Stimulated activated CD8-positive, alpha-beta memory T cell treated with anti-CD3 and anti-CD28 coated beads, Interleukin-7, amount 100 ng/mL, for 48 hours (primary cell): ENCODE measurements at places on chromosomes 11 and 22.

DNA sequence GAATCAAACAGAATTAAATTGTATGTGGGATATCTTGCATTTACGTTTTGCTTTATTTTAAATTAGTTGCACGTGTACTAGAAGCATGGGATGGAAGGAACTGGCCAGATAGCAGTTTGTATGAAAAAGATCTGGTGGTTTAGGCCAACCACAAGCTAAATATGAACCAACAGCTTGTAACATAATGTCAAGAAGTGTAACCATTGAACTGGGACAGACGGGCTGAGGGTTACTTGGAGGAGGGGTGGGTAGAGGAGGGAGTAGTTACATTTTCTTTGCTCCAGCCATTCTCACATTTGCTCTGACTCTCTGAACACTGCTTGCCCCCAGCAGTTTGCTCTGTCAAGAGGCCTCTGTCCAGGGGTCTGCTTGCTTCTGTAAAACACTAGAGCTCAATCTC lies 31.7 kb upstream of the CXCR5 start:
- no peak for DNase-seq

DNA sequence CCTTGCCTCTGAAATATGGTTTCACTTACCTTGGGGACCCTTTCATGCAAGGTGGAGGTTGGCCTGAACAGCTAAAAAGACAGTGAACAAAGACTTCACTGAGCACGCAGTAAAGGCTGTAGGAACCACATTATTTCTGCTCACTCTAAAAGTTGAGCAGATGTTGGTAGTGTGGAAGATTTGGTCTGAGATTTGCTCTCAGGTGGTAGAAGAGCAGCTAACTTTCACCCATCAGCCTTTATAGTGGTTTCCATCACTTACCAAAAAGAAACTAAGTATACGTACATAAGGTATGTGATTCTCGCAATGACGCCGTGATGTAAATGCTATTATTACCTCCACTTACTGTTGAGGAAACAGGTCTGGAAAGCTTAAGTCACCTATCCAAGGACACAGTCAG lies 47.3 kb downstream of the PRR5L start:
- no peak for DNase-seq

DNA sequence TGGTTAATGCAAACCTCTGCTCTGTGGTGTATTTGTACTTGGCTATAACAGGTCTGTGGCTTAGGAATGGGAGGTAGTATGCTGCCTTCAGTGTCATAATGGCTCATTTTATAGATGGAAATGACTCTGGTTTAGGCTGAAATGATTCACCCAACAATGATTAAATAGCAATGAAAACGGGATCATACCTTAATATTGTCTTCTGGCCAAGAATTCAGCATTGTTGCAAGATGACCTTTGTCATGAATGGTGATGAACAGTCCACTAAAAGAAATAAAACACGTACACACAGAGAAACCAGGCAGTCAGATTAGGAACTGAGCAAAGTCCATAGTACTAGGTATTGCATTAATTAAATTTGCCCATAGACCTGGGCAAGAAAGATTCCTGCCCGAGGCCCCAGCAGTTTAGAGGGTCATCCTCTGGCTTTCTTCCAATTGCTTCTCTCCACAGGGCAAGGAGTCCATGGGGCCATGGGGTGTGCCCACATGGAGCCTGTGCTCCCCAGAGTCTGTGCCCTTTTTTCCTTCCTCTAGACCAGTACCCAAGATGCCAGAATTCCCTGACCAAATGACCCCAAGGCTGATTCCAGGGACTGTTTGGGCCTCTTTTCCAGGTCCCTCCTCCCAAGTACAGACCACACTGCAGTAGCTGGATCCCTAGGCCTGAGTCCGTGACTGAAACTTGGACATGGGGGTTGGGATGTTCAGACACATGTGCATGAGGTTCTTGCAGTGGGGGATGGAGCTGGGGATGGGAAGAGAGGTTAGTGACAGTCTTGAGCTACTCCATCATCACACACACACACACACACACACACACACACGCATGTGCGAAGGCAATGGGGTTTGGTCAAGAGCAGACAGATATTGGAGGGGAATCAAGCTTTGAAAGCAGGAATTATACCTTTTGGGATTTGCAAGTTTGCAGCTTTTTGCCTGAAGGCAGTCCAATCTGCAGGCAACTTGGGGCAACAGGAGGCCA lies 134.2 kb downstream of the CCDC81 start:
- no peak for DNase-seq

DNA sequence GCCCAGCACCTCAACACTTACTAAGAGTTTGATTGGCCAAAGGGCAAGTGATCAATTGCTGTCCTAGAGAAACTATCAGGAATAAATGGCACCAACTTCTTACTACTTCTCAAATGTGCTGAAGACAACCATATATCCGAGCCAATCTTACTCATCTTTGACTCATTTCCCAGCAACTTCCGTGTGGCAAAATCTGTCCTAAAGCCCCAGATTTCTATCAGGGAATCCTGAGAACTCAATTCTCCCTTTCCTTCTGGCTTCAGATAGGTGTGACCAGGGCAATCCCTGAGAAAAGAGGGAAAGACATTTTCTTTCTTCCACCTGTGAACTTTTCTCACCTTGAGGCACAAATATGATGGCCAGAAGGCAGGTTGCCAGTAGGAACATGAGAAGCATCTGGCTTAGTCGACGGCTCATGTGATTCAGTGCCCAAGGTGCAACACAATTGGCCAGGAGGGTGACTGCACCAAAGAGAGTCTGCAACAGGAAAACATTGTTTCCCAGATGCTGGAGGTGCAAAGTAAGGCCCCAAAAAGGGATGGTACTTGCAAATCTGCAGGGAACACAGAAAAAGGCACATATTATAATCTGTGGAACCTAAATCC lies 21.8 kb upstream of the SLC22A24 start:
- DNase-seq, result no peak

GRCh38 chr11:19735157-19735908 lies 22.7 kb downstream of the NAV2 start:
- no peak for DNase-seq

DNA sequence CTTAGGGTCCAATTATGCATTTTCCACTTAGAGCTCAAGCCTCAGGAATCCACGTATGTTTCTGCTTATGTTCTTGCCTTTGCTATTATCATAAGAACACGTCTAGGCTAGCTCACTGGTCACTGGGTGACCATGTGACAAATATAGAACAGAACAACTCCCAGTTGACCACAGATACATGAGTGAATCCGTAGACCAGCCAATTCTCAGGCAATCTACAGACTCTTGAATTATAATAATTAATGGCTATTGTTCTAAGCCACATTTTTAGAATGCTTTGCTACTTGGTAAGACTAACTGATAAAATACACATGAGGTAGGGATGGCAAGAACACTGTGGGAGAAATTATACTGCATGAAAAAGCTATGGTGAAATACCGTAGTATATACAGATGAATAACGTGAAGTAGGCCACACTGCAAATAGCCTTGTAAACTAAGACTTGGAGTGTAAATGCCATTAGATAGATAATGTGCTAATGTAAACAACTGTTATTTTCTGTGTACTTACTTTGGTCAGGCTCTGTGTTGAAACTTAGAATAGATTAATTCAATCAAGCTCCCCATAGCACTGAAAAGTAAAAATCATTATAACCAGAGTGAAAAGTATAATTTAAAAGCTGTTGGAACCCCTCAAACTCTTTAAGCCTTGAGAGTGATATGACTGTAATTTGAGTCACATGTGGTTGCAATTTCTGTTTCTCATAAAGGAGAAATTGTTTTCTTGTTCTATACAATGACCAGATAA lies 366.2 kb upstream of the CCDC179 start:
- no peak for DNase-seq

DNA sequence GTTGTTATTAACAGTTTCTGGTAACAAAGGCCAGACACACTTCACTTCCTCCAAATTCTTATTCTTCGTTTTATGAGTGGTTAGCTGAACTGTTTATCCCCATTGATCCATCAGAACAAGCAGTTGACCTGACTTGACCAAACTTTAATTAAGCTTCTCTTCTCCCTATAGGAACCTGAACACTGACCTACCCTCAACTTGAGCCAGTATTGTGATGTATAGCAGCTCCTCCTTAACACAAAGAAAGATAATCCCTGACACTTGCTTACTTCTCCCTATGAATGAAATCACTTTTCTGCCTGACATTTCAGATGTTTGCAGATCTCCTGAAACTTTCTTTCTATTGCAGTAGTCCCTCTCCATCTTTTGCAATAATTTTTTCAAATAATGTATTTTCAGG lies 41.9 kb downstream of the ANO5 start:
- DNase-seq, result no peak

GRCh38 chr22:32236970-32237369 lies 18.2 kb downstream of the SLC5A4 start:
- no peak for DNase-seq

- DNase-seq, result no peak
Observed at GRCh38 chr11:11569936-11570491, 51.8 kb downstream of the GALNT18 start.

- no peak for DNase-seq
Observed at GRCh38 chr22:27062910-27063309, 405.5 kb downstream of the MIAT start.

DNA sequence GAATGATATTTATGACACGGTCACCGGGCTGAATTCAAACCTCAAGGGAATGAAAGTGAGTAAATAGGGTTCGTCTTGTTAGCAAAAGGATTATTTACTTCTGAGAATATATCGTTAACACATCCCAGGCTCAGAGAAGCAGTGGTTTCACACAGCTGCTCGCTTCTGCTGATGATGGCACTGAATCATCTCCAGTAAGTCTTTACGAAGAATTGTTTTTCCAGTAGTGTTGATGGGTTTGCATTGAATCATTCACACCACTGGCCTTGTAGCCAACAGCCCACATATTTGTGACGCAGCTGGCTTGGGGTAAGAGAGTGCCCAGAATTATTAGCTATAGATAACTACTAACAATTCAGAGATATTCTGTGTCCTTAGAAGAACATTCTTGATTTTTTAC lies 236.3 kb downstream of the CADM1 start:
- DNase-seq, result no peak

DNA sequence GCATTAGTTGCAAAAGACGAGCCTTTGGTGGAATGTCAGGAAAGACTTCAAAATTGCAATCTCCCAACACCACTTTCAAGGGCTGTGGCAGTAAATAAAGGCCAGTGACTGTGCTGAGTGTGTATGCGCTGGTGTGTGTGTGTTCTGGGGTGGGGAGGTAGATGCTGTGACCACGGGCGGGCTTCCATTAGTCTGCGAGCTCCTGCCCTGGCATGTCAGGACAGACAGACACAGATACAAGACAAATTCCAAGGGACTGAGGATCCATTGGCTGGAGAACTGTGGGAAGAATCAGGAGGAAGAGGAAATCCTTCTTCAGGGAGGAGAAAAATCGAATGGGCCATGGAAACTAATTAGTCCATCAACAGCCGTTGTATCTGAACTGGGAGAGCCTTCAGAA lies 83.6 kb downstream of the FEZ1 start:
- no peak for DNase-seq

DNA sequence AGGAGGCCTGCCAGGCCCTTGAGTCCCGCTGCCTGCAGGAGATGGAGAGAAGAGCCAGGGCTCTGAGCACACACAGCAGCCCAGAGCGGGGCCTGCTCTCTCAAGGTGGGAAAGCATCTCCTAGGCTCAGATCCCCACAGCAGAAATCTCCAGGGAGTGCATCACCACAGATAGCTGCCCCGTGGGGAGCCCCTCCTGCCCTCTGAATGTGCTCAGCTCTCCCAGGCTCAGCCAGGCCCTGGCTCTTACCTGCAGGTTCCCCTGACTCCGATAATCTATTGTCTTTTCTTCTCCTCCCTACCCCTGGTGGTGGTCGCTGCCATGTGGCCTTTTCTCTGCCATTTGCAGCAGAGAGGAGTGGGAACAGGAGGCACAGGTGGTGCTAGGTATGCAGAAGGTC lies 49.9 kb downstream of the BTG4 start:
- no peak for DNase-seq

- DNase-seq, result no peak
Observed at GRCh38 chr11:126135235-126136176, 72.8 kb upstream of the CDON start.

GRCh38 chr11:131219646-131220045 lies 150.8 kb upstream of the NTM start:
- no peak for DNase-seq

GRCh38 chr11:31601635-31602282 lies 92.2 kb downstream of the ELP4 start:
- DNase-seq, result no peak

- no peak for DNase-seq
Observed at GRCh38 chr22:40413873-40414272, 43.5 kb downstream of the SGSM3 start.

DNA sequence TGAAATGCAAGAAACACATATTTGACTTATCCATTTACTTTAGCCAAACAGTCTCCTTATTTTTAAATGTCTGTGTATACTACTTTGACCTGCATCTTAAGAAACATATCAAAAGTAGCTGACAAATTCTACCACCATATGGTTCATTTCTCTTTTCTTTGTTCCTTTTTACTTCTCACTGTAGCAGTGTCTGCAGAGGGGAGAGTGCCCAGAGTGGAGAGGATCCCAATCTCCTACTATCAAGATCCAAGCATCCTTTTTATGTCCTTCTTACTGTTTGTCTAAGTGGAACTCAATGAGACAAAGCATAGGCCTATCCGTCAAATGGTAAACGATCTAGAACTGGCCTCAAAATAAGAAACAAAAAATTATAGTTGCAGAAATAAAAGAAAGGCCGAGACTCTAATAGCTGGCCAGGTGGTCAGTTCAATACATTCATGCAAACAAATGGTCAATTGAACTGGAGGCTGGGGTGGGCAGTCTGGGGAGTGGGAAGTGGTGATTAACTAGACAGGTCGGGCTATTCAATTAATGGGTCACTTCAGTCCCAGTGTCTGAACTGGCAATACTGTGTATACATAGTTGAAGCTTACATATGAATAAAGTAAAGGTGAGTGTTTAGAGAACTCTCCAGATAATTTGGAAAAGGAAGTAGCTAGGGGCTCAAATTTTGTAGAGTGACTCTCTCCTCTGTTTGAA lies 149.1 kb downstream of the MAML2 start:
- DNase-seq, result no peak

DNA sequence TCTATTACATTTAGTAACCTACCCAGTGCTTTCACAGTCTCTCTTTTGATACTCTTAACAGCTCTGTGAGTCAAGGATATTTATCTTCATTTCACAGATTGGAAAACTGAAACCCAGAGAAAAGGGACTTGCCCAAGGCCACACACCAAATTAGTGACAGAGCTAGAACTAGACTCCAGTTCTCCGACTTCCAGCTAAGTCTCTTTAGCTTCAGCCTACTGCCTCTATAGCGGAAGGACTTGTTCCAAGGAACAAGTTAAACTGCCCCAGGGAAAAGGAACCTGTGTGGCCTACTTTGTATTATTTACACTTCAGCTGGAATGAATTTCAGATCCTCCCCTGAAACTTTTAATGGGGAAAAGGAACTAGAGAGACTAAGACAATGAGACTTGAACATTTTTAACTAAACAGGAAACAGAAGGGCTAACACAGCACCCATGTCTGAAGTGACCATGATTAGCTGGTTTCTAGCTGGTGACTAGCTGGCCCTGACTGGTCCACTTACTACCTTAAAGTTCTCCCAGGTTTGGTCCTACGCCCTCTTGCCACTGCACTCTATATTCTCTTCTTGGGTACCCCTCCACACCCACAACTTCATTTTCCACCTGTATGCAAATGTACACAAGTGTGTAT lies 1.3 kb downstream of the LRRC51 start:
- no peak for DNase-seq
